Inflammatory macrophage (primary cell): ENCODE measurements at places on chromosomes 2 and 18.

DNA sequence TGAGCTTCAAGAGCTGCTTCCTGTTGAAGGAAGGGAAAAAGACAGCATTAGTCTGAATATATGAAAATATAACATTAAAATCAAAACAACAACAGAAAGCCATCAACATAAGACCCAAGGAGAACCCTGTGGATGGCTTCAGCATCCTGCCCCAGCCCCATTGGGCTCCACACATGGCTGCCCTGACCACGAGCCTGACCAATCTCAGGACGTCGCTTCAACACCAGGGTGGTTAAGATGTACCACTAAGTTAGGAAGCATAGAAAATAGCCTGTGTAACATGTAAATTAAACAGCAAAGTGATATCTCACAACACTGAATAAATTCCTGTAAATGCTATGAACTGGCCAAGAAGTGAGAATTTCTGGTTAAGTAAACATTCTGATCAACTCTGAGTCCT lies 77.2 kb upstream of the CD226 start:
- no peak for DNase-seq

- DNase-seq: no peak
Measured at GRCh38 chr18:8176554-8176953, 432.7 kb upstream of the RAB12 start.

- no peak for DNase-seq
Measured at GRCh38 chr2:7356909-7357584, 439.8 kb downstream of the RNF144A start.

DNA sequence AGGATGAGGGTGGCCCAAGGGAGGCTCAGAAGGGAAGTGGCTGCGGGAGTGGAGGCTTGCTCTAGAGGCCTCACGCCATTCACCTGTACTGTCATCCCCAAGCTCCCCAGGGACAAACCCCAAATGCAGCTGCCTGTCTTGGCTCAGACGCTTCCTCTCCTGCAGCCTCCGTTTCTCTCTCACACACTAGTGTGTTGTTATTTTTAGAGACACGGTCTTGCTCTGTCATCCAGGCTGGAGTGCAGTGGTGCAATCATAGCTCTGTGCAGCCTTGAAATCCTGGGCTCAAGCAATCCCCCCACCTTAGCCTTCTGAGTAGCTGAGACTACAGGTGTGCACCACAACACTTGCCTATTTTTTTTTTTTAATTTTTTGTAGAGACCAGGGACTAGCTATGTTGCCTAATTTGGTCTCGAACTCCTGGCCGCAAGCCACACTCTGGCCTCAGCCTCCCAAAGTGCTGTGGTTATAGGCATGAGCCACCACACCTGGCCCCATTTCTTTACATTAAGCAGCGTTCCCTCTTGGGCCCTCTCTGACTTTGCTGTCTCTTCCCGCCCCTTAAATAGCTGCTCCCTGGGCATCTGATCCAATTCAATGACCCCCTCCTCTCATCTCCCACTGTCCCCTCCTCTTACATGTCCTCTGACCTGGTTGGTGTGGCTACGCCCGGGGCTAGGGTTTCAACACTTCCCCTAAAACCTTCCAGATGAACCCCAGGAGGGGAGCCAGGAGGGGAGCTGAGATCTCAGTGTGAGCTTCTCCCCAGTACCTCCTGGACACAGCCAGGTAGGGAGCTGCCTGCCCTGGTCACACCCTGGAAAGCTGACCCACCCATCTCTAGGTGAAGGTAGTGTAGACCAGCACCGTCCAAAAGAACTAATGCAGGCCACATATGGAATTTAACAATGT lies 24.0 kb upstream of the LOXHD1 start:
- no peak for DNase-seq

GRCh38 chr2:165054652-165055051 lies 99.3 kb upstream of the SLC38A11 start:
- no peak for DNase-seq

DNA sequence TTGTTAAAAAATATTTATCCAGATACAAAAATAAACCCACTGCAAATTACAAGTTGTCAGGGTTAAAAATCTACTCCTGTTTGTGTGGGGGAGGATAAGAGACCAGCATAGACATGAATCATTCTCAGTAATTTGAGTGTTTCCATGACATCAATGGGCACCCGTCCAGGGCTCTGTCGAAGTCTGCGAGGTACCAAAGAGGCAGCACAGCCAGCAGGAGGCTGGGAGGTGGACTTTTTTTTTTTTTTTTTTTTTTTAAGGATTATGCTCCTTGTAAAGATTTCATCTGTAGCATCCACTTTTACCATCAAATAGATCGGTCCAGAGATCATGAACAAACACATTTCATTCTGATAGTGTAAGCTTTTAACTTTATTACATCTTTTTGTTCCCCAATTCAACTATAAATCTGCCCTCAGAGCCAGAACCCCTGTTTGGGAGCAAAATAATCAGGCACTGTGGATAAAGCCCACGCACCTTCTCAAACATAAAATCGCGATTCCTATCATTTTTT lies 182.0 kb downstream of the TCF4 start:
- DNase-seq: no peak

DNA sequence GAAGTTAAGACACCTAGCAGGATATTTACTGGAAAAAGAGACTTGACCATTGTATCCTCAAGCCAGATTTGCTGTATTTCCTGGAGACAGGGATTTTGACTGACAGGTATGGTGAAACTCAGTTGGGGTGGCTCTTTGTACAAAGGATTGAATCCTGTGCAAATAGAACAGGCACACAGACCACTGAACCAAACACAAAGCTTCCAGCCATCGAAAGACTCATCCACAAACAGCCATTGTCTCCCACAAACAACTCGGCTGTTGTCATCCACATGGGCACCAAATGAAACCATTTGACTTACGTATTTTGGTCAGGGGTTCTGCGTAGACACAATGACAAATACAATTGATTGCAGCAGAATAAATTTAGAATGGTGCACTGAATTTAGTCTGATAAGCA lies 15.9 kb downstream of the RNF152 start:
- DNase-seq: no peak

- DNase-seq: no peak
Measured at GRCh38 chr2:39724828-39725144, 54.3 kb downstream of the THUMPD2 start.

DNA sequence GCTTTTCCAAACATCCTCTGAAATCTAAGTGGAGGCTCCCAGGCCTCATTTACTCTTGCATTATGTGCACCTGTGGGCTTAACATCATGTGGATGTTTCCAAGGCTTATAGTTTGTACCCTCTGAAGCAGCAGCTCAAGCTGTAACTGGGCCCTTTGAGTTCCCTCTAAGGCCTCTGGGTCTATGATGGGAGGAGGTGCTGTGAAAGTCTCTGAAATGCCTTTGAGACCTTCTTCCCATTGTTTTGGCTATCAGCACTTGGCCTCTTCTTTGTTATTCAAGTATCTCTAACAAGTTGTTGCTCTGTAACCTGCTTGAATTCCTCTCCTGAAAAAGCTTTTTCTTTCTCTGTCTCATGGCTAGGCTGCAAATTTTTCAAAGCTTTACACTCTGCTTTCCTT lies 58.1 kb upstream of the MYT1L start:
- DNase-seq: no peak
